HFF-Myc (cell line): ENCODE measurements at places on chromosomes 6 and 20.

GRCh38 chr6:136607204-136607931 lies 57.1 kb upstream of the MAP7 start:
- DNase-seq, result no peak

DNA sequence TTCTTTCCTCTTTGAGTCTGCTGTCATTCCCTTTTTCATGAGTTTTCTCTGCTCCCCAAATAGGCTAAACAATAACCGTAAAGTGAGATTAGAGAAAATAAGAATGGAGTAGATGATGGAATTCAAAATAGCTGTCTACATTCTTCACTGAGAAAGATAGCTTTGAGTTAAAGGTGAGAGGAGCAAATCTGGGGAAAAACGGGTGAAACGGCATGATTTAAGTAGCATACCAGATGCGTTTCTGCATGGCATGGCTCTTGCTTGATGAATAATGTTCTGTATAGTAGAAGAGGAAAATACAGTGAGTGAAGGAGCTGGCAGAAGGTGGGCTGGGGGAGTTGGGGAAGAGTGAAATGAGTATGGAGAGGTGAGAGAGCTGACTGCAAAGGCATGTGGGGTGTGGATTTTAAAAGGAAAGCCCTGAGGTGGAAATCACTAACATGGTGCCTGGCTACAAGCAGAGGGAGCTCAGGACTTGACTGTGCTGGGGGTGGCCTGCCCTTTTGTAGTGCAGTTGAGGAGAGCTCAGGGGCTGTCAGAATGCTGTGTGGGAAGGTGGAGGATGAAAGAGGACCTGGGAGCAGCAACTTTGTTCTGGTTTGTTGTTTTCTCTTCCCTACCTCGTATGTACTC lies 8.8 kb downstream of the BICRAL start:
- no peak for DNase-seq

- DNase-seq, result no peak
These were observed 158.3 kb upstream of the IRAK1BP1 start for GRCh38 chr6:78709021-78709420.

- no peak for DNase-seq
These were observed 156.7 kb upstream of the LRFN2 start for GRCh38 chr6:40743690-40744446.

- no peak for DNase-seq
These were observed 49.4 kb upstream of the SLC22A23 start for GRCh38 chr6:3506200-3506599.

DNA sequence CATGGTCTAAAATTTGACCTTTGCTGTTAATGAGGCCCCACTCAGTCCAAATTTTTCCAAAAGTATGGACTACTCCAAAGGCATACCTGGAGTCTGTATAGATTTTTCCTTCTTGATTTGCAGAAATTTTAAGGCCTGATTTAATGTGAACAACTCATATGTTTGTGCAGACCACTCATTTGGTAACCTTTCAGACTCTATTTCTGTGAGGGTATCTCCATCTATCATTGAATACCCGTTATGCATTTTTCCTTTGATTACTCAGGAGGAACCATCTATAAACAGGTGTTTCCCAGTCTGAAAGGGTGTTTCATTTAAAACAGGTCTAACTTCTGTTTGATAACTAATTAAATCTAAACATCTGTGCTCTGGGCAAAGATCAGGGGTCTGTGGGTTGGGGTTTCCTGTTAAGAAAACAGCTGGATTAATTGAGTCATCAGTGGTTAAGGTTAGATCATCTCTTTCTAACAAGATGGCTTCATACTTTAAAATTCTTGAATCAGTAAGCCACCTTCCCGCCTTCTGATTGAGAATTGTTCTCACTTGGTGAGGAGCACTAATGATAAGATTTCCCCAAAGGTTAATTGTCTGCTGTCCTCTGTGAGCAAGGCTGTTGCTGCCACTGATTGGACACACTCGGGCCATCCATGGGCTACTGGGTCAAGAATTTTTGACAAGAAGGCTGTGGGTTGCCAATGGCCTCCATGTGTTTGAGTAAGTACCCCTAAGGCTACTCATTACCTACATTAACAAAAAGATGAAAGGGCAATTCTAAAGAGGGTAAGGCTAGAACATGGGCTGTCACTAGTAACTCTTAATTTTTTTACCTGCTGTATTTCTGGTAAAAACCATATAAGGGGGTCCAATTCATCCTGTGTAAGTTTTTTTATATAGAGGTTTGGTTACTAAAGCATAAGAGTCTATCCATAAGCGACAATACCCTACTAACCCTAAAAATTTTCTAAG lies 24.1 kb downstream of the HLA-B start:
- DNase-seq, result no peak

DNA sequence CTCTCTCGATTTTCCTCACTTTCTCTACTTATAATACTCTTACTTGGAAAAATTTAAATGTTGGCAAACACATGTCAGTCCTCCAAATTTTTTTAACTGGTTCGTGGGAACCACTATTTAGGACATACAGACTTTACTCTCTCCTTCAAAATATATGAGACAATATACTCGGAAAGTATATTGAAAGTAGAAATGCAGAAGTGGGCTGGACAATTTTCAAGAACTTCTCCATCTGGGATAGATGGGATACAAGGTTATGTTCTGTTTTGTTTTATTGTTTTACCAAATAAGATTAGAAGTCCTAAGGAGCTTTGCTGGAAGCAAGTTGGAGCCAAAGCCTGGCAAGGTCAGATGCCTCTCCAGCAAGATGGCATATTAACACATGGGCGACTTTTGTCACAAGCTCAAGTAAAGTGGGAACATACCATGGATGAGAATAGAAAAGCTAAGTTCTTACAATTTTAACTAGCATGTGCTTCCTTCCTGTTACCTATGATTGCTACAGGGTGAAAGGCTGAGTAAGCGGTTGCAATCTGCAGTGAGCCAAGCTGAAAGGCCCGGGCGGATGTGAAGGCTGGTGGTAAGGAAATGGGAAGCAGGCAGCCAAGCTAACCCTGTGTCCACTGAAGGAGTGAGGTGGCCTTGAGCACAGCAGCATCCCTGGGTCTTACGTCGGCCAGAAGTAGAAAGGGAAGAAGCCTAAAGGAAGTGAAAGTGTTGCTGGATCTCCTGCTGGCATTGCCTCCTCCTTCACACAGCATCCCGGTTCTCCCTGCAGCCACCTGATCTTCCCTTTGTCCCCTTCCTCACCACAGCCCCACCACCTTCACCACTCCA lies 7.1 kb downstream of the MAP3K5 start:
- no peak for DNase-seq

- DNase-seq, result no peak
These were observed 295.2 kb downstream of the FOXC1 start for GRCh38 chr6:1904898-1905297.

GRCh38 chr6:15508931-15509330 lies 153.9 kb downstream of the DTNBP1 start:
- DNase-seq, result no peak

GRCh38 chr6:124825564-124825963 lies 136.7 kb upstream of the RNF217 start:
- DNase-seq, result no peak

- DNase-seq, result peak; percentile 42
These were observed 148.5 kb upstream of the ATXN1 start for GRCh38 chr6:16909658-16910360.

DNA sequence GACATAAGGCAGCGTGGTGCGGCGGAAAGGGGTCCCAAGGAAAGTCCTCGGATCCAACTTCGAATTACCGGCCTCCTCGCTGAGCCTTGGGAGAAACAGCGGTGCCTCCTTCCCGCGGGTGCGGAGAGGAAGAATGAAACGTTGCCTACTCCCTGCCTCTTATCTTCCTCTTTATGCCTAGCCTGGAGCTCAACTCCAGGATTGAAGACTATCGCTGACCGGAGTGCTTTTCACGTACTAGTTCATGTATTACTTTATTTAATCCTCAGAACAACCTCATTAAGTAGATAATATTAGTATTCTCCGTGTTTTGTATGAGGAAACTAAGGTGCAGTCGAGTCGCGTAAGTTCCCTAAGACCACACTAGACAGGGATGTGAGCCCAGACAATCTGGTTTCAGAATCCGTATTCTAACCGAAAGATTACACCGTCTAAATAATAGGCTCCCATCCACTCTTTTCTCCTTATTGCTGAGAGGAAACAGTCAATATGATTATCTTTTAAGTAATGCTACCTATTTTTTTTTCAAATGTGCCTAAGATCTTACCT lies 793 bp upstream of the PDSS2 start:
- no peak for DNase-seq

DNA sequence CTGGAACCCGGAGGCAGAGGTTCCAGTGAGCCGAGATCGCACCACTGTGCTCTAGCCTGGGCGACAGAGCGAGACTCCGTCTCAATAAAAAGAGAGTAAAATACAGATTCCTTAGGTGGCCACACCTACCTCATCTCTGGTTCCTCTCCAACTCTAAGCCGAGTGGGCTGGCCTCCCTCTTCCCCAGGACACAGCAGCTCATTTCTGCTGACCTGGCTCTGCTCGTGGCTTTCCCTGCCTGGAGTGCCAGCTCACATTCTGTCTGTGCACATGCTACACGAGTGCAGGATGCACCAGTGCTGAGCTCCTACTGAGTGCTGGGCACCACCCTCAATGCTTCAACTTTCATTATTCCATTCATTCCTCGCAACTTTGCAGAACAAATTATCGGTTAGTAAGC lies 28.8 kb downstream of the EFCAB8 start:
- DNase-seq, result no peak

DNA sequence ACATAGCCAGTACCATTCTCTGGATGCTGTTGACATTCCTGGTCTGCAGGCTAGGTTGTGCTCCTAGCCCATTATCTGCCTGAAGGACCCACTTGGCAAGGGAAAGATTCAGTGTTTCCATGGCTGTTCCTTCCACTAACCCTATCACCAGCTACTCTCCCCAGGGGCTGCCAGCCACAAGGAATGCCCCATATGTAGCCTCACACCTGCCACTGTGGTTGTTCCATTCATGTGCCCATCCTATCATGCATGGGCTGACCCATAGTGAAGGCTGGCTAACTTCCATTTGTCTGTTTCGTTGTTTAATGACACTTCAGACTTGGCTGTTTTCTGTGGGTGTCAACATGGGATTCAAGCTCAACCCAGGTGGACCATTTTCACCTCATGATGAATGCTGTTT lies 25.6 kb upstream of the HLA-A start:
- DNase-seq, result no peak

DNA sequence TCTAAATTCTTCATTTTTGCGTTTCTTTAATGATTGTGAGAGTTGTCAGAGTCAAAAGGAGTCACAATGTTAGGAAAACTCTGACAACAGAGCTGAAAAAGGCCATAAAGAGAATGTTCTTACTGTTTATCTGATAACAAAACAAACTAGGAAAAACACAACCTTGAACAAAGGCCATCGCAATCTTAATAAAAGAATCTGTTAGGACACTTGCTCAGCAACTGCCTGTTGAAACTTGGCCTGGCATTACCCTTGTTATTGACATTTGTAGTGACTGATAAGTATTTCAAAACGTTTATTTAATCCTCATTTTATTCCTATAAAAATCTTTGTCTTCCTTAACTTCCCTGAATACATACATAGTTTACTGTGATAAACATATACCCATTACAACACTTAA lies 15.7 kb downstream of the GSTA1 start:
- DNase-seq, result no peak

DNA sequence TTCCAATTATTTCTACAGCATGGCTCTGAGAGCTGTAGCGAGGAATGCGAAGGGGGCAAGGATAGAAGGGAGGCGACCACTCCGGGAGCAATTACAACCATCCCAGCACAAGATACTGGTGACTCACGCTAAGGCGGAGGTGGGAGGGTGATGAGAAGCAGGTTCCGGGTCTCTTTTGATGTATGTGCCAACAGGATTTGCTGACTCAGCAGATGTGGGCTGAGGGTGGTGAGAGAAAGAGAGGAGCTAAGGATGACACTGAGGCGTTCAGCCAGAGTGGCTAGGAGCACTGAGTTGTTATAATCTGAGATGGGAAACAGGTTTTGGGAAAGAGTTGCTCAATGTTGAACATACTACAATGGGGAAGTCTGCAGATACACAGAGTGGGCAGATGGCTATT lies 9.3 kb upstream of the TXNDC5 start:
- DNase-seq, result peak; percentile 41

GRCh38 chr20:3560578-3560977 lies 89.8 kb downstream of the ATRN start:
- no peak for DNase-seq

DNA sequence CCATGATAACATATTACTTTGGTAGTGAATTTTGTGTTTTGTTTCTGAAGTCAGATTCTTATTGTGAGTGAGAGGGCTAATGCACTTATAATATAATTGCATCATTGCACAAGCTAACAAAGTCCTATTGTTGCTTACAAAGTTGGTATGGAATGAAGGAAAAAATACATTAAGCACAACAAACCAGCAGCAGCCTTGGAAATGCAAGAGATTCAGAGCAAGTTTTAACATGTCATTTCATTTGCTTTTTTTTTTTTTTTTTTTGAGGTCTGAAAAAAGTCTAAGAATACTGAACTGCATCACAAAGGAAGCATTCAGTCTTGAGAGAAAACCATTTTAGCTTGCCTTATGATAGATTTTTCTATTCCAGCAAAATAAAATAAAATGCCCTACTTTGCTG lies 57.6 kb downstream of the PLCB4 start:
- no peak for DNase-seq

- DNase-seq, result no peak
These were observed 21.7 kb downstream of the CPNE1 start for GRCh38 chr20:35643045-35643444.

DNA sequence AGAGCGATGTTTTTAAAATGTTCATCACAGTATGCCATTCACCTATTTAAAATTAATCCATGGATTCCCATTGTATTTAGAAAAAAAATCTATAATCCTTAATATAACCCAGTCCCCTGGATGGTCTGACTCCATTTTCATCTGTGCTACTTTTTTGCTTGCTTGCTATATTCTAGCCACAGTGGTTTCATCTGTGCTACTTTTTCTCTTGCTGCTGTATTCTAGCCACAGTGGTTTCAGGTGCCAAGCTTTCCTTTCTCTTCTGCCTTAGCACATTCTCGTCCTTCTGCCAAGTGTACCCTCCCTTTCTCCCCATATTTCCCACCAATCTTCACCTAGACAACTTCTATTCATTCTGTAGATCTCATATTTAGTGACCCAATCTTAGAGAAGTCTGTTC lies 33.3 kb upstream of the SOX4 start:
- DNase-seq, result no peak

DNA sequence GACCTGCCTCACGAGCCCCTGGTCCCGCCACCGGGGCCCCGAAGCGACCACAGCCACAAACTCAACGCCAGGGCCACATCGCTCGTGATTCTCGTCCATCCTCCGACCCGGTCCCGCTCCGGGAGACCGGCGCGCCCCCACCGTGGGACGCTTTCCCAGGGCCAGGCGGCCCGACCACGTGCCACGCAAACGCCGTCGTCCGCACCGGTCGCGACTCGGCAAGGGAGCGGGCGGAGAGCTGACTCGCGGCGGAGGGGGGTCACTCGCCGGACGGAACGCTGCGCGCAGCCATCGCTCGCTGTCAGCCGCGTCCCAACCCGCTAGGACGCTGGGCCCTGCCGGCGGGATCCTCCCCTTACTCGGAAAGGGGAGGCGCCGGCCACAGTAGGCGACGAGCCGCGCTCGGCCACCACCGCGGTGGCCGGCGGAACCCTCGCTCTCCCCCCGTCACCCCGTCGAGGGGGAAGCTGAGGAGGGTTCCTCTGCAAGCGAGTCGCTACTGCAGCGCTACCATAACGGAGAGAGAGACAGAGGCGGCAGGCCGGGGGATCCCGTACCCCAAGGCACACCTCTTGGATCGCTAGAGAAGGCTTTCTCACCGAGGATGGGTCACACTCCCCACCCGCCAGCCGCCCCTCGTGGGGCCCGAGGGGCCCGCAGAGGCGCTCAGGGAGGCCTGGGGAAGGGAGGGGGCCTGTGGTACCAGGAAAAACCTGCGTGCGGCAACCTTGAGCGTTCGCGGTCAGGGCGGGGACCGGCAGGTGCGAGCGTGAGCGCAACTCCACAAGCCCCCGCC lies 511.8 kb upstream of the ZNF337 start:
- DNase-seq, result no peak
